Ovary (tissue), 10 donors: ENCODE measurements at places on chromosomes 1 and 21. TPM values are rescaled to one million over a fixed set of nuclear protein-coding genes. Genes with fewer than 3 reads are reported as not detected.

- no peak for DNase-seq
Measured at GRCh38 chr1:182126272-182126800, 64.8 kb upstream of the ZNF648 start.

CR2 gene
- 0.08 TPM for polyA plus RNA-seq

- no peak for DNase-seq
Measured at GRCh38 chr1:5728663-5729355, 263.4 kb downstream of the NPHP4 start.

DNA sequence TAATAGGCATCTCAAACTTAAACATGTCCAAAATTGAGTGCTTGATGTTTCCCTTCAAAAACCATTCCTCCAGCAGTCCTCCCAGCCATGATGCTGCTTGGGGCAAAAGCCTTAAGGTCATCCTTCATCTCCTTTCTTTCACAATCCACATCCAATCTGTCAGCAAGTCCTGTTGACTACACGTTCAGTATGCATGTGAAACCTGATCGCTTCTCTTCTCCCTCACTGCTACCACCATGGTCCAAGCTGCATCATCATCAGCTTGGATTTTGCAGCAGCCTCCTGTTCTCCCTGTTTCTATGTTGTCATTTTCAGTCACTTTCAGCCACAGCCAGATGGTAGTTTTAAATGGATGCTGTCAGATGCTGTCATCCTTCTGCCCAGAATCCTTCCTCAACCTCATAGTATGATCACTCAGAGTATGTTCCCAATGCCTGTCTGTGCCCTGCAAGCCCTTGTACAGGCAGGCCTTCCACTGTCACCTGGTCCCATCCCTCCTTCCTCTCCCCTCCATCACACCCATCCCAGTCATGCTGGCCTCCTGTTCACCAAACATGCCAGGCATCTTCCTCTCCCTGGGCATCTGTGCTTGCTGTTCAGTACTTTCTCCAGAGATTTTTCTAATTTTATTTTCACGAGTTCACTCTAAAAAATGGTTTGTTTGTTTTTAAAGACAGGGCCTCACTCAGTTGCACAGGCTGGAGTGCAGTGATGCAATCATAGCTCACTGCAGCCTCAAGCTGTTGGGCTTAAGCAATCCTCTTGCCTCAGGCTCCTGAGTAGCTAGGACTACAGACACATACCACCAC is 66.0 kb downstream of the SYDE2 start:
- no peak for DNase-seq

DNA sequence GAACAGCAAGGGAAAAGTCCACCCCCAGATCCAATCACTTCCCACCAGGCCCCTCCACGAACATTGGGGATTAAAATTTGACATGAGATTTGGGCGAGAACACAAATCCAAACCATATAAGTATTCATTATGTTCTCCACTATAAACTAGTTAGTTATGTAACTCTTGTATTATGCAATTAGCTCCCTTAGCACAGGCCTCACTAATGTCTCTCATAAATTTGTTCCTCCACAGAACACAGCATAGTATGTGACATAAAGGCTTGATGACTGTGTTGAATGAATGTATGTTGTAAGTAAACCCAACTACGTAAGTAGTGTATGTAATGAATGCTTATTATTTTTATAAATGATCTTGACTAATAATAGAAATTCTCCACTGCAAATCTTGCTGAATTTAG is 223.3 kb upstream of the ZRANB2 start:
- DNase-seq: no peak

DNA sequence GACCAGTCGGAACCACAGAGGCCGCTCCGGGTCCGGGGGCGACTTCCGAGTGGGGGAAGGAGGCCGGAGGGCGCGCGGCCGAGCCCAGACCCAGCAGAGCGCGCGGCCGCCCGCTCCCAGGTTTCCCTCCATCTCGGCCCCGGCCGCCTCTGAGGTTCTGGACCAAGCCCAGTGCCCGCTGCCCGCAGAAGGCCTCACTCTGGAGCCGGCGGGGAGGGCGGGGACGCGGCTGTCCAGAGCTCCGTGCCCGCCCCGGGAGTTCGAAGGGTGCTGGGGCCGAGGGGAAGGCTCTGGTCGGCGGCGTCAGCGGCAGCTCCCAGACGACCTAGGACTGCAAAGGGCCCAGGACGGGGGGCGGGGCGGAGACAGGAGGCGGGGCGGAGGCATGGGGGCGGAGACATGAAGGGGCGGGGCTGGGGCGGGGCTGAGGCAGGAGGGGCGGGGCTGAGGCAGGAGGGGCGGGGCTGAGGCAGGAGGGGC is 48.0 kb upstream of the SLC19A1 start:
- peak; percentile 85 for DNase-seq

LENEP gene
- polyA plus RNA-seq: not detected

- no peak for DNase-seq
Measured at GRCh38 chr1:38929054-38929453, 12.6 kb downstream of the RHBDL2 start.
